Stimulated activated CD4-positive, alpha-beta T cell treated with anti-CD3 and anti-CD28 coated beads, Interleukin-1b, Interleukin-23, amount 100 ng/mL, for 1 hour (primary cell): ENCODE measurements at places on chromosomes 4 and X.

DNA sequence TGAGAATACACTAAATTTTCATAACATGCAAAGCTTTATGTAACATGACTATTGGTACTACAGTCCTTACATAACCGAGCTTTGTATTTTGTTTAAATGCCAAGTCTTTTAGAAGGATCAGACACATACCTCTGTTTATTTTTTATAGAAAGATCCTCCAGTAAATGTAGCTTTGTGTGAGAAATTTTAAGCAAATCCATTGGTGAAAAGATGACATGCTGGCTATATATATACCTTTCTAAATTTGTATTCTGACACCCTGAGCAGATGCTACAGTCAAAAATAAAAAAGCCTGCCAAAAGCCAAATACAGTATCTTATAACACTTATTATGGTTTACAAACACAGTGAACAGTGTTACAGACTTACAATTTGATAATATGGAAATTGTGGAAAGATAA is at the start of gene YIPF7:
TSS of gene YIPF7 (minus strand) at position 201 of the 400 bp plus-strand sequence. CDS start 1,525 bp downstream, outside the sequence.
- DNase-seq, result no peak

GRCh38 chr4:168666531-168666930 is 169.7 kb downstream of the PALLD start:
- no peak for DNase-seq

DNA sequence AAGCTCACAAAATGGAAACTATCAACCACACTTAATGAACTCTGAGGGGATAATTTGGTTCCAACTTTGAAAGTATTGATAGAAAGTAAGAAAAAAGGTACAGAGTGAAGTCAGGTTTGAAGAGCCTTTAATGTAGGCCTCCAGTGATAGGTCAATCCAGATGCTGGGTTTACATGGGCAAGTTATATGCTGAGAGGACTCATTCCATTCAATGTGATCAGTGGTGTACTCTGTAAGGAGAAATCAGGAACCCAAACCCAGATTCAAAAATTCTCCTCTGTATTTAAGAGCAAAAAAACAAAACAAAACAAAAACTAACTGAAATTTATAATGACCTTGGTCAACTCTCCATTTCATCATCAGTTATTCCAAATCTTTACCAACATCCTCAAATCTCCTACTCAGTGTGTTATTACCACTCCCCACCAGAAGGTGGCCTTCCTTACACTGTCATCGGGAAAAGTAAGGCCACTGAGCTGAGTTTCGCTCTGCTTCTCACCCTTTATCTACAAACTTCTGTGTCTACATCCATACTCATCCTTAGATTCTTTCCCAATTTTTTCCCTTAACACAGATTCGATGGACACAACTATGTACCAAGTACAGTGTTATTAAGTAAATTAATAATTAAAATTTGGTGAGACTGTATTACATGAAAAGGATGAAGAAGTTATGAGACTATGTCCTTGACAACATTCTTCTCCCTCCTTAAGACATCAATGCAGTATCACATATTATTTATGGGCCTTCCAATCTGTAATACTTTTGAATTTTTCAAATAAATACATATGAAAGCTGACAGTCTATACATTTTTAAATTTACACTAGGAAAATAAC is 88.3 kb downstream of the ZAR1 start:
- peak; percentile 17 for DNase-seq

DNA sequence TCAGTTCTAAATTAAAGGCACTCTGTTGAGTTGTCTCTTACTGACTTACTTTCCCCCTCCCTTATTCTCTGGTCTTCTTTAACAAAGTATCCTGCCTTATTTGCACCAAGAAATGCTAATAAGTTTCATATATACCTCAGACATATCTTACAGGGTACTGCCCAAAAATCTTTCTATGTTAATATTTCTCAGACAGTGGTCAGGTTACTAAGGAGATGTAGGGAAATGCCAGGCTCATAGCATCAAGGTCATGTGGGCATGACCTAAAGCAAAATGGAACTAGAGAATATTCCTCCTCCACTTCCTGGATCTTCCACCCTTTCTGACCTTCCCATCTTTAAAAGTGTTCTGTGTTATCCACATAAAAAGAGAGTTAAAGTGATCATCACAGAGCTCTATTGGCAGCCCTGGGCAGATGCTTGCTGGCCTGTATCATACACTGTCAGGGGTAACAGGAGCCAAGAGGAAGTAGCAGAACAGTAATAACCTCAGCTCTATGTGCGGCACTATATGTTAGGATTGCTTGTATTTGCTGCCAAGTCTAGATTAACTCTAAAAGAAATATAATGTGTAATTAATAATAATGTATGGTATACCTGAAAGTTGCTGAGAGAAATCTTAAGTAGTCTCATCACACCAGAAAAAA is 74.3 kb downstream of the IQCM start:
- no peak for DNase-seq

GRCh38 chr4:180539284-180539683 is 1703.9 kb upstream of the TENM3 start:
- no peak for DNase-seq

- DNase-seq, result no peak
Measured at GRCh38 chr4:38002451-38003071, 42.4 kb downstream of the PTTG2 start.

GRCh38 chr4:63717384-63717783 is 691.9 kb downstream of the TECRL start:
- no peak for DNase-seq

- no peak for DNase-seq
Measured at GRCh38 chrX:18149454-18149853, 71.2 kb downstream of the BEND2 start.

GRCh38 chr4:85763202-85763601 is 288.3 kb downstream of the ARHGAP24 start:
- no peak for DNase-seq

- no peak for DNase-seq
Measured at GRCh38 chr4:53195815-53196661, 169.8 kb downstream of the SCFD2 start.

DNA sequence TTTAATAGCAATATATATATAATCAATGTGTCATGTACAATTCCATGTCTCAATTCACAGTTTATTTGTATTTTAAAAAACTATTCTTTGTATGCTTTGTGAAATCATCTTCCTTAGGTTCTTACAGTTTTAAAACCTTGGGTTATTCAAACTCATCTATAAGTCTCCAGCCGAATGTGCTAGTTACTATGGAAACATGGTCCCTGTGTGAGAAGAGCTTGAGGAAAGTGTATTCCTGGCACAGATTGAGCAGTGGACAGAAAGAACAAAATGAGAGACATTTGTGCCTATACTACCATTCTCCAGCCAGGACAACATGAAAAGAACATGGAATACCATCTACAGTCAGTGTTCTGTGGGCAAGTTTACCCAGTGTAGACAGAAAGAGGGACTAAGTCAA is 103.4 kb downstream of the EFHC2 start:
- no peak for DNase-seq

DNA sequence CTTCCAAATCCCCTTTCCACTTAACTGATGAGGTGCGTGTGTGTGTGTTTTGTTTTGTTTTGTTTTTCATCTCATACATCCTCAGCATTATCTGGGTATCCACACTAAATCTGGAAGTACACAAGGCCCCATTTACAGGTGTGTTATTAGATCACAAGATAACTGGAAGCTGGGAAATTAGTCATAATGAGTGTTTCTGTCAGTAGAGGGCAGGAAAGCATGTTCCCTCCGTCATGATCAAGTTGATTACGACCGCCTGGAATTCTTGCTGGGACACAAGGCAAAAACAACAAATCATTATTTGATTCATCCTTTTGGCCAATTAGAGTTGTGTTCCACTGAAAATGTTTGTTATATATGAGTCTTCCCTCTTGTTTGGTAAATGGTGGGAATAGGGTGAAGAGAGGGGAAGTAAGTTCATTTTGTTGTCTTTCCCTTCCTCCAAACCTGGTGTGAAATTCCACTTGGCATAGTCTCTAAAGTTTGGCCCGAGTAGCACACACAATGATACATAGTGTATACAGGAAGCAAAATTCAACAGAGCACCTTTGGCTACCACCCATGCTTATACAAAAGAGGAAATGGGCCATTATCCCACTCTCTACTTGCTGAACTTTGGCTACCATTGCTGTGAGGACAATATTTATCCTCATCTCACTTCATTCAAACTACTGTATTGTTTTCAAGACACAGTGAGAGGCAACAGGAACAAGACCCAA is 33.3 kb upstream of the TLL1 start:
- DNase-seq, result no peak

DNA sequence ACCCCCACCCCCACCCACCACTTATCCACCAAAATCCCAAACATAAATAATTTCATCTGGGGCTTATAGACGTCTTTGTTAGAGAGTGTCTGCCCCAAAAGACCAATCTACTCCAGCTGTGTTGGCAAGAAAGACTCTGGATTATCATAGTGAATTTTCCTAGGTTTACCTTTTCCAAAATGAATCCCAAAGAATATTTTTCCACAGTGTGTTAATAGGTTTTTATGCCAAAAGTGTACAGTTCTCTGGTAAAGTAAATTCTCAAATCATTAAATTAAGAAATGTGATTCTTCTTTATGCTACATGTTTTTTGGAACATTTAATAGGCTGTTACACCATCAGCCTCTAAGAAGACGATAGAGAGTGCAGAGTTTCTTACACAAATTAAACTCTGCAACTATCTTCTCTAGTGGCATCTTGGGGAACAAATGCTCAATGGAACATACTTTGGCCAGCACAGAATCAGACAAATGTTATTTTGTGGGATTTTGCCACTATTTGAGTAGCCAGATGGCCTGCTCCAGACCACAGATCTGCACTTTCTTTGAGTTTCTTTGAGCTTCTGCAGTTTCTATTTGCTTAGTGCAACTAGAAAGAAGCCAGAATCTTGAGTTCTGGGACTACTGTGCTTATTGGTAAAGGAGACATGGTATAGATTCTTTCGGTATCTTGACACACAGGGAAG is 206.0 kb downstream of the KIT start:
- DNase-seq, result no peak

- no peak for DNase-seq
Measured at GRCh38 chr4:24433515-24434214, 150.7 kb downstream of the DHX15 start.

DNA sequence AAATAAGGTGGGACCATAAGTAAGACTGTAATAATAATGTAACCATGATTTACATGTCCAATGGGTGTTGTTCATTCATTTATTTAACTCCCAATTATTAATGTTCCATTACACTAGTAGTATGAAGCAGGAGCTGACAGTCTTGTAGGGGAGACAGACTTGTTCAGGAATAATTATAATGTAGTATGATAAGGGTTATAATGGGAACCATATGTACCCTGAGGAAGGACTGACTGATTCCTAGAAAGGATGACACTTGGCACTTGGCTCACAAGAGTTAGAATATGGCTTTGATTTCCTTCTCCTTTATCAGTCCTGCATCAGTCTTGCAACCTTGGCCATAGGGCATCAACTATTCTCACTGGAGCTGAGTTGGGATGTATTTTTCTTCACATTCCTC is 24.2 kb downstream of the PCDH7 start:
- DNase-seq, result no peak

- DNase-seq, result no peak
Measured at GRCh38 chr4:13988353-13989305, 361.1 kb upstream of the BOD1L1 start.

DNA sequence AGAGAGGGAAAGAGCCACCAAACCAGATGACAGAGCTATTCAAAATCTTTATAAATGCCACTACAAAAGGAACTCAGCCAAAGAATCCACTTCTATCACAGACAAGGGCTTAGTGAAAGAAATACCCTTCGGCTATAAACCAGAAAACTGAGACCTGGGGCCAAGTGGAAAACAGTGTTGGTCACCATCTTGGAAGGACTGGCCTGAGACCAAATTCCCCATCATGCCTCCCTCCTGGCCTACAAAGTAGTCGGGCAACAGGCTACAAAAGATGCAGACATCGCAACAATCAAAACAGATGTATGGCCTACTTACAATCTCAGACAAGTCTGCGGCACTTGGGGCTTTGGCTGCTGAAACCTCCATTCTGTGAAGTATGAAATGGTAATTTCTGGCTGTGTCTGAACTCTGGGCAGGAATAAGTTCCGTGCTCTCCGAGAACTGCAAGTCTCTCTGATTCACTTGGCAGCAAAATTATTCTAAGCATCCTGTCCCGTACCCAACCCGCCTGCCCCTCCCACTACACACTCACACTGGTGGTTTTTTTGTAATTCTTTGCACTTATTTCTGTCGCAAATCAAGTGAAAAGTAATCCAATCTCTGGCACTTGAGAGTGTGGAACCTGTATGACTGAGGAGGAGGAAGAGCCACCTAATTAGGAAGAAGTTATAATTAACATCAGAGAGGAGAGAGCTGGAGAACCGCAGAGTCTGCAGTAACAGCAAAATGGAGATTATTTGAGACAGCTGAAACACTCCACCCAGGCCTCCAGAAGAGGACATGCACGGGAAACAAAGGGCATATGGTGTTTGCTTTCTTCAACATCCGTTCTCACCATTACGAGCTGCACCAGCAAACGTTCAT is 87.8 kb downstream of the SH3KBP1 start:
- DNase-seq, result no peak

DNA sequence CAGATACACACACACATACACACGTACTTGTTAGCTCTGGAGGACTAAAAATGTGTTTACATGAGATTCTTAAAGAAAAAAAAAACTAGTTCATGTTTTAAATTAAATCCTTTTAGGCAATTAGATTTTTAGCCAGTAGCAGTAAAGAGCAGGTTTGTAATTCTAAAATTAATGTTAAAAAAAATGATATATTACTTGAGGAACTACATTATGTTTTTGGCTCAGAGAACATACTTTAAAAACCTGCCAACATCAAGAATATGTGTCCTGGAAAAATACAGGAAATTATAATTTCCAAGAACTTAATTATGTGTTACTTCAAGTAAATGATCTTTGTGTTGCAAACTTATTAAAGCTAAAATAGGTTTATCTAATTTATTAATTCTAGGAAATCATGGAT is 594.3 kb upstream of the PCDH7 start:
- no peak for DNase-seq

DNA sequence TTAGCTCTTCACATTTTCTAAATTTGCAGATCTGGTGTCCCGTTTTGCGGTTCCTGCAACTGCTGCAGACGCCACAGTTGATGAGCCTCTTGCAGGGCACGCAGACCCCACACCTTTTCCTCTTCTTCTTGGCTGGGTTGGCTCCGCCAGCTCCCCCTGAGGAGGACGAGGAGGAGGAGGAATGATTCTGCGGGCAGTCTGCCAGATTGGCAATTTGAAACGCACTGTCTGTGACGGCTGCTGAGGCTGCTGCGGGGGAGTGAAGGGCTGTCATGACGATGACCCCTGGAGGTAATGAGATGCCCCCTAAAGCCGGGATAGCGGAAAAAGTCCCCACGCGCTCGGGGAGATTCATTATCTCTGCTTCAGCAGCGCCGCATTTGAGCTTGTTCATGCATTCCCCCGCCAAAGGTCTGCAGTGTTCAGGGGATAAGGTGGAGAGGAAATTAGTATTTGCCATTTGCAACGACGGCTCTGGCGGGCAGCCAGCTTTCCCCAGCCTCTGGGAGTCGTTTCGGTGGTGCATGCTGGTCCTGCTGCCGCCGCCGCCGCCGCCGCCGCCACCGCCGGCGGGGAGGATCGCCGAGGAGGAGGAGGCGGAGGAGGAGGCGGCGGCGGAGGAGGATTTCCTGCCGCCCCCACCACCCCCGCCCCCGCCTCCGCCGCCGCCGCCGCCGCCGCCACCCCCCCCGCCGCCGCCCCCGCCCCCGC is 3.8 kb downstream of the CXXC4 start:
- DNase-seq, result peak; percentile 11

- DNase-seq, result no peak
Measured at GRCh38 chr4:152524427-152524826, 11.5 kb downstream of the FBXW7 start.
